ENCODE measurements at places on chromosomes 5 and 9.

DNA sequence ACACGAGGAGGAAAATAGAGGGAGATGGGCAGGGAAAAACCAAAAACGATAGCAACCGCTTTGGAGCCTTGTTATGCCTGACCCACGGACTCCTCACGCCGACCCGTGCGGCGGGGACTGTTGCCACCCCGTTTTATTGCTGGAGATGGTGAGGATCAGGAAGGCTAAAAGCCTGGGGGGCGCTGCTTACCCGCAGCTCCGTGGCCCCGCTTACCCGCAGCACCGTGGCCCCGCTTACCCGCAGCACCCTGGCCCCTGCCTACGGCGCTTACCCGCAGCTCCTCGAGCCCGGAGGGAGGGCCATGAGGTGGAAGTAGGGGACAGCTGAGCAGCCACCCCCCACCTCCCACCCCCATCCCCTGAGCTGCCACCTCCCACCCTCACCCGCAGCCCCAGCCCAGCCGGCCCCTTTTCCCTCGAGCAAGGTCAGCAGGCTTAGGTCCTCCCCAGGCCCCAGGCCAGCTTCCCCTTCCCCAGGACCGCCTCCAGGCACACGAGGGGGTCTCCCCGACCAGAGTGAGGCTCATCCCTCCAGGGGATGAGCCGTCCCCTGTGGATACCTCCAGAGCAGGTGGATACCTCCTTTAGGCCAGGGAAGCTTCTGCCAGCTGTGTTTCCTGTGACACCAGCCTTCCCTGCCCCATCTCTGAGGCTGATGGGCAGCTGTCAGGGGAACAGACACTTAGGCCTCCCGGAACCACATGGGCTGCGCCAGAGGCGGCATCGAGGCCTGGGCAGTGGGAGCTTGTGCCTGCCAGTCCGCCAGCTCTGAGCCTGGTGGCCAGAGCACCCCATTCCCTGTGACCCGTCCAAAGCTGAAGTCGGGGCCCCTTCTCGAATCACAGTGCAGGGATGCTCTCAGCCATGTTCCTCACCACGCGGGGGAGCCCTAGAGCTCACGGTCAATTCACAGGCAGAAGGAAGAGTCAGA, 92.3 kb downstream of the LMX1B start:
- peak; percentile 69 for DNase-seq

DNA sequence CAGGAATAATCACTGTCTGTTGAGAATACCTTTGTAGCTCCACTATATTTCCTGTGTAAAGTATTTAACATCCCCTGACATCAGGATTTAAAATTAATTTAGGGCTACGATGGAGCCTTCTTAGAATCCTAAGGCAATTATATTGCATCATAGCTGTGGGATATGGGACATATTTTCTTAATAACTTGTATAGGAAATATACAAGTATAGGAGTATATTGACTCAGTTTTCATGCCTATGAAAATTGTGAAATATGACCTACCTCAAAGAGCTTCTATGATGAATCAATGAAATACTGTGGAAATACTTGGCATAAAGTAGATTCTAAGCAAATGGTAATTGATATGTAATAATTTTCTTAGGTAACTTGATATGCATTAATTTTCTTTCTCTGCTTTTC, 221.0 kb upstream of the KLF4 start:
- DNase-seq: no peak

GRCh38 chr9:95415158-95415557, 97.6 kb upstream of the FANCC start:
- DNase-seq: no peak

DNA sequence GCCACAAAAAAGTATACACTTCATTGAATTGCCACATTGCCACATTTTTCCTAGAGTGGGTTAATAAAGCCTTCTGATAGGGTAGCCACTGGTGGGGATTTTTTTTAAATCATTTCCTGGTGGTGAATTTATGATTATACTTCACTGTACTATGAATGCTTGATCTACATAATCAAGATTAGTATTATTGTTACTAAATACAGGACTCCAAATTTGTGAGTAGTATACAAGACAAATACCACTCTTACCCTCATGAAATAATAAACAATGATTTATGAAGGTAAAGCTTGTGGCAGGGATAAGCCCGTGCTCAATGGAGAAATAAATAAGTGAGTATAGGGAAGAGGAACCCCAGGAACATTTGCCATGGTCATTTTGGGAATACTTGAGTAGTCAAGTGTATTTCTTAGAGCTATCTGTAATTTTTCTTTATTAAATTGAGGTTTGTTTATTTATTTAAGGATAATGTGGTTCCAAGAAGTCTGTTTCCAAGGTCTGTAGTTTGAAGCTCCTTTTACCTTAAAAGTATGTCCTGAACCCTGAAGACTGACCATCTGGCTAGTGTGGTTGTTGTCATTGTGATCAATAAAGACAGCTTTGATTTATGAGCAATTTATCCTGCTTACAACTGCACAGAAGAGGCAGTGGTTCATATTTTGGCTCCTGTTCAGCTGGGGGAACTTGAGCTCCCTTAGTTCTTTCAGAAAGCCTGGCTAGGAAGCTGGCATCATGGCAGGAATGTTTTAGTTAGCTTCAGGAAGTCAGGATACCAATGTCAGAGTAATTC, 118.6 kb downstream of the ZSWIM6 start:
- DNase-seq: no peak

- DNase-seq: no peak
Observed at GRCh38 chr5:80990527-80990926, 30.4 kb downstream of the RASGRF2 start.

DNA sequence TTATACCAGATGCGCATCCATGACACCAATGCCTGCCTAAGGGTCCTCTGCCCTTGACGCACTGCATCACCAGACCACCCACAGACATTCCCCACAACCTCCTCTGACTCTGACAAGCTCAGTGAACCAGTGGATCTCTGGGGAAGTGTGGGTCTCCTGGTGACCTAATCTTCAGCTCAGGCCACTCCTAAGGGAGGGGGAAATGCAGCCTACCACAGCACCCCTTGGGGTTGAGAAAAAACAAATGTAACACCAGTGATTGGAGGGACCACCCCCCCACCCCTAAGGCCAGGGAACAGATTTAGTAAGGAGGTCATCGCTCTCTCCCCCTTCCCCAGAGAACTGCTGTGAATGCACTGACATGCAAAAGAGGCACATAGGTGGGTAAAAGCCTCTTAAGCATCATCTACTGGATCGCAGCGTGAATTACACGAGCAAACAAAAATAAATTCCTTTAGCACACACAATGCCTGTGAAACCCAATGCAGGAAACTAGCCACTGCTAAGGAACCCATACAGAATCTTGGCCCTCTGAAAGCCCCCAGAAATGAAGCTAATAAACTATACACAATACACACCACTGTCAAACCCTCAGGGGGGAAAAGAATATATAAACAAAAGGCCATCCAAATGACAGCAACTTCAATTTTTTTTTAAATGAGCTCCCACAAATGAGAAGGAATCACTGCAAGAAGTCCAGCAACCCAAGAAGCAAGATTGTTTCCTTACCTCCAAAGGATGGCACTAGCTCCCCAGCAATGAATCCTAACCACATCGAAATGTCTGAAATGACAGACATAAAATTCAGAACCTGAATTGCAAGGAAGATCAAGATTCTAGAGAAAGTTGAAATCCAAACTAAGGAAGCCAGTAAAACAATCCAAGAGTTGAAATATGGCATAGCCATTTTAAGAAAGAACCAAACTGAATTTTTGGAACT, 513.7 kb upstream of the PTGER4 start:
- no peak for DNase-seq

DNA sequence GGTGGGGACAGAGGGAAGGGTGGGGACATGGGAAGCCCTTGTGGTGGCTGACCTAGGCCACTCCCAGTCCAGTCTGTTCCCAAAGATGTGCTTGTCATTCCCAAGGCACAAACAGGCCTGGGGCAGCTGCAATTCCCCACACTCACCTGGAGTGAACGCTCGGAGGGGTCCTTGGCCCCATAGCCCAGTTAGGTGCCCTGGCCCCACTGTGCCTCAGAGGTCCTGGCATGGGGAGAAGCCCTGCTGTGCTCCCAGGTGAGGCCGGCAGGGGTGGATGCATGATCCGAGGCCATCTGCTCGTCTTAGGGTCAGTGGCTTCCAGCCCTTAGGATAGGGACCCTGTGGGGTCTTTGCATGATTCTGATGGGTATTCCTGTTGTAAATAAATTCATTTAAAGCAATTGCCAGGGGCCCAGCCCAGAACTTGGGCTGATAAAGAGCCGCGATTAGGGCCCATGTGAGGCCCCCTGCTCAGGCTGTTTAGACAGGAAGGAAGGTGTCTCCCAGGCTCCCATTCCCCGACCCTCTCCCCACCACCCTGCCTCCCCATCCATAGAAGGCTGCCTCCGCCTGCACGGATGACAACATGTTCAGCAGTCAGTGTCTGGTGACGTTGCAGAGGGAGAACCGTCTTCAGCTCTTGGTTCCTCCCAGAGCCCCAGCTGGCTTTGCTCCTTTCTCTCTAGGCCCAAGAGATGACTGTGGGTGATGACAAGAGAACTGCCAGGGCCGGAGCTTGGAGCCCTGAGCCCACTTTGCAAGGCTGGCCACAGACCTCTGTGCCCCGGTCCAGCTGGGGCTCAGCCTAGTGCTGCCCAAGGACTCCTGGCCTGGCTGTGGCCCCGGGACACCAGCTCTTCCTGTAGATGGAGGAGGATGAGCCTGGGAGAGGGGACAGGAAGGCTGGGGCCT, 28.4 kb upstream of the IRX4 start:
- DNase-seq: no peak

- no peak for DNase-seq
Observed at GRCh38 chr9:134937164-134937555, 19.4 kb upstream of the FCN1 start.

DNA sequence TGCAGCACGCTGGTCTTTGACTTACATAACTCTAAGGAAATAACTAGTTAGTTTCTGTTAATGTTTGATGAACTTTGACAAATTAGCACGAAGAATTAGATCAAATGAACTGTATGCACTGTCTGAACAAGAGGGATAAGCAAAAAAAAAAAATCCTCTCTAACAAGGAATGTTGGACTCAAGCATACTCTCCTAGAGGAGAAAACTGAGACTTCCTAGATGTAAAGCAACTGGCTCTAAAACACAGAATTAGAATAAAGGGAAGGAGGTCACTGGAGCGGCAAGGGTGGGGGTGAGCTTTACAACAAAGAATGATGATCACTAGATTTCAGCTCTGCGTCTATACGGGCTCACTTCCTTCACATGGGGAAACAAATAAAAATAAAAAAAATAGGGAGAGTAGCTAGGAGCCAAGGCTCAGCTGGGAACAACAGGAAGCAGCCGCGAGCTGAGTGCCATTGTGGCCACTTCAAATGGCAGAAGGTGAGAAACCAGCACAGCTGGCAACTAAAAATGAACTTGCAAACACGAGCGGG, 48.7 kb upstream of the CEMIP2 start:
- DNase-seq: no peak

DNA sequence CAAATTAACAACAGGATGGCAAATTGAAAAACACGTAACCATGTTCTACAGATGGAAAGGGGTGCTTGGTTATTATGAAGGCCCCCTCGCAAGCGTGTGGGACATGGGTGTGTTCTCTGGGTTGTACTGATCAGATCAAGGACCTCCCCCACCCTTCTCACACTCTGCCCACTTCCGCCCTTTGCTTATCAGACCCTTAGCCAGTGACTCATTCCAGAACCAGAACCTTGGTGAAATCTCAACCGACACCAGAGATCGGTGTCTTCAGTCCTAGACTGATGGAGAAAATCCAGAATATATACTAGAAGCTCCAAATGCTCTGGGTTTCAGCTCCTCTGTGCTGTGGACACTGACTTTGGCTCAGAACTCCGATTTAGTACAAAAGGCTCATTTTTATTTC, 64.9 kb downstream of the PTTG1 start:
- DNase-seq: peak; percentile 17

DNA sequence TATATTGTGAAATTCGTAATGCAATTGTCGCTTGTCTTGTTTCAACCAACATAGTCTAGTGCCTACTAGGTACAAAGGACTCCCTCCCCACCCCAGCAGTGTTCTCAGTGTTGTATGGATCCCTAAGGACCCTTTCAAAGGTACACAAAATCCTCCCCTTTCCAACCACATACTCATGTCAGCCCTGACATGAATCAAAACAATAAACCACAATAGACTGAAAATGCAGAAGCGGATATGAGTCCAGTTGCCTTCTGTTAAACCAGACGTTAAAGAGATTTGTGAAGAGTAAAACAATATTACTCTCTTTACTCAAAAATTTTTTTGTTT, 82.4 kb upstream of the IFNK start:
- DNase-seq: no peak

- DNase-seq: peak; percentile 42
Observed at GRCh38 chr9:31210978-31211570, 1173.4 kb upstream of the ACO1 start.

- no peak for DNase-seq
Observed at GRCh38 chr9:127883959-127884358, 6.5 kb upstream of the AK1 start.

DNA sequence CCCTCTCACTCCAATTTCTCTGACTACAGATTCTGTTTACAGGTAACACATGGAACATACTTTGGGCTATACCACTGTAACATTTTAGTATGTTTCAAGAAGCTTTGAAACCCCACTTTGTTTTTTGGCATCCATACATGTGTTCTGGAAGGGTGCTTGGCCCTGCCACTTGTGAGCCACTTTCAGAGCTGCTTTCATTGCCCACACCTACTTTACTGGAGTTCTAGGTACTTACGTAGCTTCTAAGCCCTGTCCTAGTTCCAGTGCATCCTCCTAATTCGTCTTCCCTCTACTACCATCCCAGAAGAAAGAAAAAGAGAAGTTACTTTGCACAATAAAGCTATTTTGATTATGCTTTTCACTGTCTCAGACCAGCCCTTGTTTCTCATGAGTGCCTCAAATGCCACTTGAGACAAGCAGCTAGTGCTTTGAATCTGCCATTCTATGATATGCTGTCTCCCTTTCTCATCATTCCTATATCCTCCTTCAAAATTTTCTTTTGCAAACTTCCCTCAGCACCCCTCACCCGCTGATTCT, 26.5 kb upstream of the C5orf47 start:
- DNase-seq: no peak

DNA sequence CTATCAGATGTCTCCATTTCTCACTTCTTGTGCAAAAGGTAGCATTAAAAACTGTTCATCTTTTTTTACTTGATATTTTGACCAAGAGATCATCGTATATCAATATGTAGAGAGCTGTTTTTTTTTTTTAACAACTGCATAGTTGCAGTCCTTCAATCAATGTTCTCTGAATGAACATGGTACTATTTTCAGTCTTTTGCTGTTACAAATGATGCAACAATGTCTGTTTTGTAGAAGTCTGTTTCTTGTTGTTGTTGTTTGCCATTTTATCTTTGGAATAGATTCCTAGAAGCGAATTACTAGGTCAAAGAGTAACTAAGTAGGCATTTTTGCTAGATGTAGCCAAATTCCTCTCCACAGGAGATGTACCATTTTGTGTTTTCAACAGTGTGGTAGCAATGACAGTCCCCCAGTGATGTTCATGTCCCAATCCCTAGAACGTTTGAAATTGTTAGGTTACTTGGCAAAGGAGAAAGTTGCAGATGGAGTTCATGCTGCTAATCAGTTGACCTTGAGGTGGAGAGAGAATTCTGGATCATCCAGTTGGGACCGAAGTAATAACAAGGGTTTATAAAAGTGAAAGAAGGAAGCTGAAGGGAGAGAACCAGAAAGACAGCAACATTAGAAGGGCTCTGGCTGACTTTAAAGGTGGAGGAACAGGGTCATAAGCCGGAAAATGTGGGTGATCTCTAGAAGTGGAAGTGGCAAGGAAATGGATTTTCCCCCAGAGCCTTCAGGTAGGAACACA, 6.3 kb downstream of the MTREX start:
- DNase-seq: no peak

All from erythroblast (primary cell).